Caco-2 (cell line): ENCODE measurements at places on chromosomes 12 and 14. TPM values are rescaled to one million over a fixed set of nuclear protein-coding genes. Genes with fewer than 3 reads are reported as not detected.
A peak's percentile ranks its signal among the peaks of the same experiment; 100 is the strongest.

- H3K27ac ChIP-seq = no peak overlapping the region
- no peaks in the 10 kb centered on the region for H3K36me3 ChIP-seq
- DNase-seq = peak; percentile 40
These were observed 1.6 kb upstream of the ACVRL1 start for GRCh38 chr12:51905471-51906429.

GRCh38 chr14:75578102-75578785, at the start of gene FLVCR2:
Gene FLVCR2, plus strand, starts transcription at chr14:75578620. Its CDS starts 353 bp downstream, at chr14:75578973.
- H3K36me3 ChIP-seq = no peaks in the 10 kb centered on the region
- H3K27ac ChIP-seq = peak within 1 kb of the TSS; percentile 78
- H3K4me3 ChIP-seq = peak within 1 kb of the TSS; percentile 61

DNA sequence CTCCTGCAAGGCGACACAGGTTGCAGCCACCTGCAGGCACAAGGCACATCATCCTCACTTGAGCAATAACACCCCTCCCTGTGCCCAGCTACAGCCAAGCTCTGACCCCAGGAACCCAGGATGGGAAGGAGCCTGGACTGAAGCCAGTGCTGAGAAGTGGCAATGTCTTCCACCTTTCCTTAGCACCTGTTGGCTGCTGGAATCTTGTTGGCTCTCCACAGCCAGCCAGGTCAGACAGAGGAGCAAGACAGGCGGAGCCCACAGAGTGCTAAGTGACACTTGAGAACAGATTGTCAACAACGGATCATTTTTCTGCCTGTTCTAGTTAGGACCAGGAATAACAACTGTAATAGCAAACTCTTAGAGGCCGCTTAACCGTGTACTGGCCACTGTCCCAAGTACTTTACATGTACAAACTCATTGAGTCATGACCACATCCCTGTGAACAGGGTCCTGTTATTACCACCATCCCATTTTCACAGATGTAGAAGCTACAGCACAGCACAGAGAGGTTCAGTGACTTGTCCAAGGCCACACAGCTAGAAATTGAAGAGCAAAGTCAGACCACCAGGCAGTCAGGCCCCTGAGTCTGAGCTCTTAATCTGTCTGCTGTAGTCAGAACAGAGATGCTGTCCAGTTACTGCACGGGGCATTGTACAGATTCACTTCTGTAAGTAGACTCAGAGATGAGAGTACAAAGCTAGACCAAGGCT, 45.6 kb downstream of the RNFT2 start:
- H3K36me3 ChIP-seq = no peaks in the 10 kb centered on the region
- no peaks in the 10 kb centered on the region for H3K27me3 ChIP-seq

DNA sequence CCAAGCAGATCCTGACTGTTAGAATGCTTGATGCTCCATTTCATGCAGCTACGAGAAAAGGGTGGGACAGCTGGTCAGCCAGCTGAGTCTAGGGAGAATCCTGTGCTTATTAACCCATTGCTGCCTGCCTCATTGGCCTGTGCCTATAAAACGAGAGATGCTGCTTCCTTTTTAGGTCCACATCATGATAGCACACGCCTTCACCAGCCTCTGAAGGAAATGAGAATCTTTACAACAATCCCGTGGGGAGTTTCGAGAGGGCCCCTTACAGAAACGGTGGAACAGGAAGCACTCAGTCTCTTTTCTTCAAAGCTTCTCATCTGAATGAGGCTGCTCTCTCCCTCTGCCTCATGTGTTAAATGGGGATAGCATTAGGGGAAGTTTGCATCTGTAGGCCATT, 147.3 kb upstream of the RFLNA start:
- H3K27me3 ChIP-seq = no peaks in the 10 kb centered on the region
- peaks cover 24% of the 10 kb centered on the region for H3K4me1 ChIP-seq
- no peak overlapping the region for H3K4me3 ChIP-seq
- no peak for DNase-seq
- no peak overlapping the region for H3K27ac ChIP-seq

- no peaks in the 10 kb centered on the region for H3K27me3 ChIP-seq
- peak; percentile 65 for DNase-seq
- peaks cover 23% of the 10 kb centered on the region for H3K4me1 ChIP-seq
- H3K36me3 ChIP-seq = peaks cover 1% of the 10 kb centered on the region; the same call in 1 of the 2 replicates
- no peak overlapping the region for H3K27ac ChIP-seq
These were observed 181.3 kb downstream of the ITPR2 start for GRCh38 chr12:26651566-26652188.

Gene PAPLN
- total RNA-seq = 2.7 and 3.0 TPM in 2 replicates

DNA sequence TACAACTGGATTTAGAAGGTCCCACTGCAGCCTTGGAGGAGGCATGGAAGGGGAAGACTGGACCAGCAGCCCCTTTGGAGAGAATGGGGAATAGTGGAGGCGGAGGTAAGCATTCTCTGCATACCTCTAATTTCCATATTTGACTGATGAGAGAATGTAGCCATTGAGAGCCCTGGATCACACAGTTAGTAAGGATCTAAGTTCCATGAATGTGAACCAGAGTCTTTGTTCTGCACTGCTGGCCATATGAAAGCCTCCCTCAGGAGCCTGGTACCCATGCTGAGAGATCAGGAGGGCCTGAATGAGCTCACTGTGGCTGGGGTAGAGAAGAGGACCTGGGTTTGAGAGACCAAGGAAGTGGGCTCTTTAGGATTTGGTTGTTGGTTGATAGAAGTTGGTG, 192.1 kb downstream of the TMEM132C start:
- no peaks in the 10 kb centered on the region; the same call in 1 of the 2 replicates for H3K27me3 ChIP-seq
- H3K4me3 ChIP-seq = no peak overlapping the region
- no peak for DNase-seq

GRCh38 chr12:13186302-13186701, 10.2 kb upstream of the EMP1 start:
- no peaks in the 10 kb centered on the region for H3K27me3 ChIP-seq
- H3K36me3 ChIP-seq = no peaks in the 10 kb centered on the region
- no peak overlapping the region for H3K4me3 ChIP-seq
- peaks cover 11% of the 10 kb centered on the region for H3K4me1 ChIP-seq
- peak overlapping the region; percentile 32 for H3K27ac ChIP-seq
- DNase-seq = no peak

GRCh38 chr14:22847661-22848341, 11.4 kb downstream of the MMP14 start:
- H3K27me3 ChIP-seq = no peaks in the 10 kb centered on the region
- H3K27ac ChIP-seq = no peak overlapping the region
- no peak overlapping the region for H3K4me3 ChIP-seq
- no peak for DNase-seq
- H3K36me3 ChIP-seq = peaks cover 5% of the 10 kb centered on the region

- H3K4me3 ChIP-seq = no peak overlapping the region
- H3K27me3 ChIP-seq = no peaks in the 10 kb centered on the region
- no peaks in the 10 kb centered on the region for H3K36me3 ChIP-seq
- H3K27ac ChIP-seq = no peak overlapping the region
- no peak for DNase-seq
These were observed 47.8 kb downstream of the SLC41A2 start for GRCh38 chr12:104910196-104910840.

GRCh38 chr12:51951843-51952722, 584 bp downstream of the ACVR1B start:
- H3K36me3 ChIP-seq = no peaks in the 10 kb centered on the region
- H3K27me3 ChIP-seq = no peaks in the 10 kb centered on the region
- no peak for DNase-seq
- H3K4me3 ChIP-seq = peak overlapping the region; percentile 72
